ENCODE measurements at places on chromosomes 13 and 19.

DNA sequence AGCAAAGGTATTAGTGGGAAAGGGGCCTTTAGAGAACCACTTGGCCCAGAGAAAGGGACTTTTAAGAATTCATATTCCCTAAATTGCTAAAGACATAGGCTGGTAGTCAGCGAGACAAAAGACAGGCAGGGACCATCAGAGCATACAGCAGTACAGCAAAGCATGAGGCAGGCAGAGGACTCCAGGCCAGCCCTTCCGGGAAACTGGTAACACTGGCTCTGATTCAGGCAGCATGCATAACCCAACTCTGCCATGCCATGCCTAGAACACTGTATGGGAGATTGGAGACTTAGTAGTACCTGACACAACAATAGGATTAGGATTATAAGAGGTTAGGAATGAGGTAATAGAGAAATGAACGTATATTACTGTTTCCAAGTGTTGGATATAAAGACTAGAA lies 34.9 kb downstream of the CAB39L start:
- H3K36me3 ChIP-seq = no peaks in the 10 kb centered on the region
- no peak overlapping the region for H3K27ac ChIP-seq
- no peak for DNase-seq

DNA sequence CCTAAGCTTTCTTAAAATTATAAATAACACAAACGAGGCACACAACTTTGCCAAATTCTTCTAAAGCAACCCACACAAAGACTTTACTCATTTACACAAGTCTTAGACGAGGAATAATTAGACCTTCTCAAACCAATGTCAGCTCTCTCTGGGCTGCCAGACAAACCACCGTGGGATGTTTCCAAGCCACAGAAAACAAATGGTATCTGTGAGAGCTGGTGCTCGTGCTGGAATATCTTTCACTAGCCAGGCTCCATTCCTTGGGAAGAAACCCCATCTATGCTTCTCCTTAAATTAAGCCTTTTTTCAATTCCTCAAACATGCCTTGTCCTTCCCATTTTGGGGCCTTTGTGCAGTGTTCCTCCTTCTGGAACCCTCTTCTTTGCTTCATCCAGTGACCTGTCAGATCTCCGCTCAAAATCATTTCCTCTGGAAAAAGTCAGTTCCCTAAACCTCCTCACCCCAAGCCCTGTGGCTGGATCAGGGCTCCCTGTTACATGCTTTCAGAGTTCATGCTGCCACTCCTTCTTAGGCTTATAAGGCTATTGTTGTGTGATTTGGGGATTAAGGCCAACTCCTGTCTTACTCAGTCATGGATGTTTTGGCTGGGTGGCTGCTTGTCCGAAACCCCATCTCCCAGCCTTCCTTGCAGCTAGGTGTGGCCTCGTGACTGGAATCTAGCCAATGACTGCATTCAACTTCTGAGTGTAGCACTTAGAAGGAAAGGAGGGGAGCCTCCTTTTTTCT lies 64.2 kb upstream of the GTF2F2 start:
- H3K36me3 ChIP-seq = no peaks in the 10 kb centered on the region
- no peaks in the 10 kb centered on the region for H3K4me1 ChIP-seq
- no peak overlapping the region for H3K4me3 ChIP-seq
- no peak overlapping the region for H3K27ac ChIP-seq

DNA sequence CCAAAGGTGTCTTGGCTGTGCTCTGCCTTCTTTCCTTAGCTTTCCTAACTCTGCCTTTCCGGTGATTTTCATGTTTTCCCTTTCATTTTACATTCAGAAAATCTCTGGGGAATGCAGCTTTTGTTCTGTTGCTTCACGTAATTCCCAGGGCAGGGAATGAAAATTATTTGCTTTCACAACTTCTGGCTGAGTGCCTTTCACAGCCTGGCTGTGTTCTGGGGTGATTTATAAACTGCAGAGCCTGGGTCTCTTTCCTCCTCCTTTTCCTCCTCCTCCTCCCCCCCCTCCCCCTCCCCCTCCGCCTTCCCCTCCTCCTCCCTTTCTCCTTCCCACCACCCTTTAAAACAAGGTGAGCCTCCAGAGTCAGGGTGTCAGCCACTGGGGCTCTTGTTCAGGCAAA lies 84.3 kb downstream of the RNASEH2B start:
- no peak overlapping the region for H3K4me3 ChIP-seq
- H3K4me1 ChIP-seq = no peaks in the 10 kb centered on the region
- H3K27ac ChIP-seq = no peak overlapping the region
- no peak for DNase-seq

GRCh38 chr13:22102271-22102670 lies 431.4 kb downstream of the FGF9 start:
- no peaks in the 10 kb centered on the region for H3K27me3 ChIP-seq
- no peak overlapping the region for H3K4me3 ChIP-seq
- no peak overlapping the region for H3K27ac ChIP-seq
- DNase-seq = no peak

- H3K4me3 ChIP-seq = no peak overlapping the region
- H3K27ac ChIP-seq = no peak overlapping the region
- no peak for DNase-seq
Measured at GRCh38 chr13:34307607-34308006, 489.7 kb downstream of the RFC3 start.

DNA sequence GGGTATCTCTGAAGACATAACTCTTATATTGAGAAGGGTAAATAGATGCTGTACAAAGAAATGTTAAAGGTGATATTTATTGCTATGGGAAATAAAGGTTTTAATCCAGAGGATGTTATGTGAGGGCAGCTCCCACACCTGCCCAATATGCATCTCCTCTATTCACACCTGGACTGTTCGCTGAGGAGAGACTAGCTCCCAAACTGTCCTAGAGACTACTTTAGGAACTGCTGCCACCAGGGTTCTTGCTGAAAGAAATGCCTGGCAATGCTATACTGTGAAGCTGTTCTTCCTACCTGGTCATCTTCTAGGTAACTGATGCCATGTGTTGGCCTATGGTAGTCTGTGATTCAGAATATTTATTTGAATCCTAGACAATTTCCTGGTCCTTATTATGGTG lies 1421.5 kb upstream of the SPRY2 start:
- no peaks in the 10 kb centered on the region for H3K36me3 ChIP-seq
- no peak overlapping the region for H3K27ac ChIP-seq
- H3K4me3 ChIP-seq = no peak overlapping the region

All from endothelial cell of umbilical vein (primary cell).